ENCODE measurements at places on chromosomes 4 and X.

- no peak for DNase-seq
These were observed 1.4 kb downstream of the SPON2 start for GRCh38 chr4:1170976-1171310.

DNA sequence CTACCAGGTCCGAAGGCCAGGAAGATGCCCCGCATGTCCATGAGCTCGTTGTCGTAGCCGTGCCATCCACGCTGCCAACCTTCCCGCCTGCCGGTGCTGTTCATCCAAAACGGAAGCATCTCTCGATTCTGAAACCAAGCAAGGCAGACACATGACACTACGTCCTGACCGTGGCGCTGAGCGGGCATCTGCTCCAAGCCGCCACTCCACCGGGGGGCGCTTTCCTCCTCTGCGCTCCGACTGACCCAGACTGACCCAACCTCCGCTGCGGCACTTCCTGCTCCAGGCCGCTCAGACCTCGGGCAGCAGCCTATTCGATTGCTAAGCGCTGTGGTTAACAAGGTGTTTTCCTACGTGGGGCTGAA is 120.5 kb downstream of the ENPP6 start:
- DNase-seq: peak; percentile 77

- no peak for DNase-seq
These were observed 42.0 kb upstream of the BMPR1B start for GRCh38 chr4:94715726-94716125.

- no peak for DNase-seq
These were observed 8.3 kb downstream of the SLBP start for GRCh38 chr4:1703867-1704266.
